ENCODE measurements at places on chromosomes 16 and 17.
A peak's percentile ranks its signal among the peaks of the same experiment; 100 is the strongest.

DNA sequence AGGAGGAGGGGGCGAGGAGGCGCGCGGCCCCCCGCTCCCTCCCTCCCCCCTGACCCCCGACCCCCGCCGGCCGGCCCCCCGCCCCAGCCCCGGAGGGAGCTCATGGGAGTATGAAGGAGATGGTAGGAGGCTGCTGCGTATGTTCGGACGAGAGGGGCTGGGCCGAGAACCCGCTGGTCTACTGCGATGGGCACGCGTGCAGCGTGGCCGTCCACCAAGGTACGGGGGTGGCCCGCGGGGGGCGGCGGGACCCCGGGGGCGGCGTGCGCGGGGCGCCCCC, 390 bp downstream of the MLLT6 start:
- no peak for DNase-seq

DNA sequence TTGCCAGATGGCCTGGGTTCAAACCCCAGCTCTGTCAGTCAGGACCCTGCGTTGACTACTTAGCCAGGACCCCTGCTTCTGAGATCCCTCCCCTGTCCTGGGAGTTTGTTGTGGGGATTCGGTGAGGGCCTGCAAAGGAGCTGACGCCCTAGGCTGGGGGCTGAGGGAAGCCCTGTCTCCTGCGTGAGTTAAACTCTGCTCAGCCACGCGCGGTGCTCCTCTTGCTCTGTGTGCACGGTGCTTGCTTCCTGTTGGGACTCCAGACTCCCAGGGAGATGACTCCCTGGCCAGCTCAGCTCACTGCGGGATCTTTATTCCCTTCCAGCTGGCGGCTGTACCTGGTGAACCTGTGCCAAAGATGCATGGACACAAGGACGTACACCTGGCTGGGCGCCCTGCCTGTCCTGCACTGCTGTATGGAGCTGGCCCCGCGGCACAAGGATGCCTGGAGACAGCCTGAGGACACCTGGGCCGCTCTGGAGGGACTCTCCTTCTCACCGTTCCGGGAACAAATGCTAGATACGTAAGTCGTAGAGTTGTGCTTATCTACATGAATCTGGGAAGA, 37.4 kb downstream of the RNF213 start:
- no peak for DNase-seq

GRCh38 chr16:12166271-12166670, 189.7 kb downstream of the SNX29 start:
- DNase-seq: no peak

DNA sequence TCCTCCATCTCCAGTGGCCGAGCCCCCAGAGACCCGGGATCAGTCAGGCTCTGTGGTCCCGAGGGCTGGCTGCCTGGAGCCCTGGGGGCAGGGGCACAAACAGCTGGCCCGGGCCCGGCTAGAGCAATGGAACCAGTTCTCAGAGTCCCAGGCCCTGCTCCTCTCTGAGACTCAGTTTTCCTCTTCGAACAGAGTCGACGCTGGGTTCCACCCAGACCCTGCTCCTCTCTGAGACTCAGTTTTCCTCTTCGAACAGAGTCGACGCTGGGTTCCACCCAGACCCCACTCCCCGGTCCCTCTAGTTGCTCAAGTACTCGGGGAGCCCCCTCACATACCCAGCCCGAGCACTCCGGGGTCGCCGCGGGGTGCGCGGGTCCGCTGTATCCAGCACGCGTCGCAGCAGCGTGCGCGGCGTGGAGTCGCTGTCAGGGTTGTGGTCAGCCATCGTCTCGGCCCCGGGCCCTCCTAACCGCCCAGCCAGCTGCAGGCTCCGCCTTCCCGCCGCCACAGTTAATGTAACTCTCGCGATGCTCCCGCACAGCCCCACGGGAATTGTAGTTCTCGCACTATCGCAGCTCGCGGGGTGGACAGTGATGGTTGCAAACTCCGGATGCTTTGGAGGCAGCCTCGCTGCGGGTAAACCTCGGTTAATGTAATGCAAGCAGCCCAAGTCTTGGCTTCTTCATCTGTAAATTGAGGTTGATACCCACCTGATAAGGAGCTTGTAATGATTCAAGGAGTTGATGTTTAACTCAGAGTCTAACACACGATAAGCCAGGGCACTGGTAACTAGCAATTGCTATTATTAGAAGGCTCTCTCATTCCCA, 8.5 kb upstream of the THAP11 start:
- DNase-seq: peak; percentile 89

DNA sequence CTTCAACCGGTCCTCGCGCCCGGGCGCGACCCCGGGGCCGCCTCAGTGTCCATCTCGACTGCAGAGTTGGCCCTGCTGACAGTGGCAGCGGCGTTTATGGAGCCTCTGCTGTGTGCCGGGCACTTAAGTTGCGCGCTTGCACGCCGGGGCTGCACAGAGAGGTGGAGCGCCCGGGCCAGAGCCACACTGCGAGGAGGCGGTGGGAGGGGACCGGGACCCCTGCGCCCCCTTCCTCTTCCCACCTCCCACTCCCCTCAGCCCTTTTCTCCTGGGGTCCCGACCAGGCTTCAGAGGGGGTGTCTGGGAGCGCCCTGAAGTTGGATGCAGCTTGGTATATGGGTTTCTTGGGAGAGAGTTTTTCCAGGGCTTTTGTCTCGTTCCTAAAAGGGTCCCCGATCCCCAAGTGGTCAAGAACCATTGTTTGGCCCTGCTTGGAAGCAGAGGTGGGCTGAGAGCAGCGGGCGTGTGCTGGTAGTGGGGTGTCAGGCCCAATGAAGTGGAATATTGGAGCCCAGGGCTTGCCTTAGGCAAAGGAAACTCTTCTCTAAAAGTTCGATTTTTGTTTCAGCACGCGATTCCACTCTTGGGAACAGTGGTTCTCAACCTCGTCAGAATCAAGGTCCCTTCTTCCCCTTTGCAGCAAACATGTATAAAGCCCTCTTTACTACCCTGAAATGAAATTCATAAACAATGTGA, 605 bp downstream of the MRTFB start:
- no peak for DNase-seq

DNA sequence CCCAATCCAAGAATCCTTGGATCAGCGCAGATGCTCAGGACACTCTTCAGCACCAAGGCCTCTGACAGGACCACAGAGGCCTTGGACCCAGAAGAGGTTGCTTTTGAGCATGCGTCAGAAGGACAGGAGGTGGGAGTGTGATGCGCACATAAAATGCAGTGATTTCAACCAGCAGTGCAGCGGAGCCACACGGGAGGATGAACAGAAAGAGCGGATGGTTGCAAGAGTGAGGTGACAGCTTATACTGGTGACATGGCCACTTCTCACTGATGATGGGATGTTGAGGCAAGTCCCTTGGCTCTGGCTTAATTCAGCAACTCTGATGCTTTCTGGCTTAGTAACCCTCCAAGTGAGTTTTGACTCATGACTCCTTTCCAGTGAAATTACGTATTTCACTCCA, 25.2 kb upstream of the ERN1 start:
- DNase-seq: no peak

DNA sequence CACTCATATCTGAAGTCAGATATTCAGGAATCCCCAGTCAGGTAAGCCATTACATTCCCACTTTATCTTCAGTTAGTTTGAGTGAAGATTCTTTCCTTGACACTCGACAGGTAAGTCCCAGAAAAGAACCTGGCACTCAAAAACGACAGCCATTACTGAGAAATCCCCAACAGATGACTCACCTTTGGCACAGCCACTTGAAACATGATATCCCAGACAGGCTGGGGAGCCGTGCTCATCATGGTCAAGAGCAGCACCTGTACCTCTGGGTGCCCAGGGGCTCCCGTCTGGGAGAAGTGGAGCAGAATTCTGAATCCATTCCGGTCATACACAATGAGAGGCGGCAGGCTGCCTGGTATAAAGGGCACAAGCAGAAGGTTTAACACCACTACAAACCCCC, 16.8 kb upstream of the COG7 start:
- no peak for DNase-seq

- no peak for DNase-seq
Measured at GRCh38 chr17:3986939-3987335, 22.7 kb upstream of the ATP2A3 start.
